ENCODE measurements at places on chromosomes 7 and 10.

- H3K27me3 ChIP-seq: no peaks in the 10 kb centered on the region
- DNase-seq: no peak
- peaks cover 4% of the 10 kb centered on the region for H3K4me1 ChIP-seq
- H3K36me3 ChIP-seq: no peaks in the 10 kb centered on the region
- no peak overlapping the region for H3K4me3 ChIP-seq
Measured at GRCh38 chr7:668139-668931, 58.2 kb upstream of the DNAAF5 start.

GRCh38 chr10:70537398-70538194 lies 59.0 kb downstream of the PALD1 start:
- DNase-seq: peak; percentile 52
- H3K36me3 ChIP-seq: peaks cover 13% of the 10 kb centered on the region
- H3K4me1 ChIP-seq: peaks cover 2% of the 10 kb centered on the region
- H3K27me3 ChIP-seq: no peaks in the 10 kb centered on the region
- no peak overlapping the region for H3K27ac ChIP-seq
- H3K4me3 ChIP-seq: no peak overlapping the region

- no peaks in the 10 kb centered on the region for H3K4me1 ChIP-seq
- no peaks in the 10 kb centered on the region for H3K27me3 ChIP-seq
- no peak for DNase-seq
- no peak overlapping the region for H3K27ac ChIP-seq
- H3K36me3 ChIP-seq: no peaks in the 10 kb centered on the region
Measured at GRCh38 chr7:98075801-98076200, 30.9 kb upstream of the LMTK2 start.

GRCh38 chr7:77933394-77933793 lies 134.8 kb downstream of the PHTF2 start:
- H3K4me1 ChIP-seq: no peaks in the 10 kb centered on the region
- DNase-seq: no peak
- H3K36me3 ChIP-seq: no peaks in the 10 kb centered on the region
- H3K4me3 ChIP-seq: no peak overlapping the region
- no peak overlapping the region for H3K27ac ChIP-seq

DNA sequence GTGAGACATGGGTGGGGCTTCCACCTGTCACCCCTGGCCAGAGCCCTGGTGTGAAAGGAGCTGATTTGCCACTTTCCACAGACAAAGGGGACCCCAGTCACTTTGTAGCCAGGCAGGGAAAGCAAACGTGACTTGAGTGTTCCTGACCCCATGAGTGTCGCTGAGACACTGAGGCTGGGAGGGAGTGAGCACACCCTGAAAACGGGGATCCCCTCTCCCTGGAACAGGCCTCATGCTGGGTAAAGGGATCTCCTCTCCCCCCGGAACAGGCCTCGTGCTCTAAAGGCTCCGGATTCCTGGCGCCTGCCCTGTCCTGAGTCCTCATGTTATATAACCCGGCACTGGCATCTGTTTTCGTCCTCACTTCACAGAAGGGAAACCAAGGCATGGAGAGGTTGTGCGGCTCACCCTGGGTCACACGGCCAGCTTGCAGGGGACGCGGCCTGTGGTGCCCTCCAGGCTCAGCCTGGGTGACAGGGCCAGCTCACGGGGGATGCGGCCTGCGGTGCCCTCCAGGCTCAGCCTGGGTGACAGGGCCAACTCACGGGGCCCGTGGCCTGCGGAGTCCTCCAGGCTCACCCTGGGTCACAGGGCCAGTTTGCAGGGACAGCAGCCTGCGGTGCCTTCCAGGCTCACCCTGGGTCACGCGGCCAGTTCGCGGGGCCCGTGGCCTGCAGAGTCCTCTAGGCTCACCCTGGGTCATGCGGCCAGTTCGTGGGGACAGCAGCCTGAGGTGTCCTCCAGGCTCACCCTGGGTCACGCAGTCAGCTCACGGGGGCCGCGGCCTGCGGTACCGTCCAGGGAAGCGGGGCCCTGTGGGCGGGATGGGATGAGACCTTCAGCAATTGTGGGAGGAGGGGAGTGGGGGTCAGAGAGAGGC lies 104.7 kb downstream of the PDGFA start:
- H3K4me1 ChIP-seq: no peaks in the 10 kb centered on the region
- H3K27me3 ChIP-seq: no peaks in the 10 kb centered on the region
- no peaks in the 10 kb centered on the region for H3K36me3 ChIP-seq

GRCh38 chr7:12586271-12586670 lies 15.8 kb downstream of the SCIN start:
- H3K4me3 ChIP-seq: no peak overlapping the region
- no peaks in the 10 kb centered on the region for H3K36me3 ChIP-seq
- H3K27ac ChIP-seq: no peak overlapping the region
- no peak for DNase-seq

- H3K27ac ChIP-seq: no peak overlapping the region
- no peaks in the 10 kb centered on the region for H3K36me3 ChIP-seq
Measured at GRCh38 chr10:3853547-3854303, 68.7 kb upstream of the KLF6 start.

GRCh38 chr10:66085906-66086305 lies 839.9 kb upstream of the LRRTM3 start:
- H3K4me1 ChIP-seq: no peaks in the 10 kb centered on the region
- H3K36me3 ChIP-seq: no peaks in the 10 kb centered on the region
- no peaks in the 10 kb centered on the region for H3K27me3 ChIP-seq
- H3K27ac ChIP-seq: no peak overlapping the region

GRCh38 chr7:45161138-45161537 lies 3.5 kb downstream of the RAMP3 start:
- H3K4me3 ChIP-seq: no peak overlapping the region
- peaks cover 8% of the 10 kb centered on the region for H3K27me3 ChIP-seq
- DNase-seq: no peak
- H3K36me3 ChIP-seq: no peaks in the 10 kb centered on the region
- H3K27ac ChIP-seq: no peak overlapping the region

DNA sequence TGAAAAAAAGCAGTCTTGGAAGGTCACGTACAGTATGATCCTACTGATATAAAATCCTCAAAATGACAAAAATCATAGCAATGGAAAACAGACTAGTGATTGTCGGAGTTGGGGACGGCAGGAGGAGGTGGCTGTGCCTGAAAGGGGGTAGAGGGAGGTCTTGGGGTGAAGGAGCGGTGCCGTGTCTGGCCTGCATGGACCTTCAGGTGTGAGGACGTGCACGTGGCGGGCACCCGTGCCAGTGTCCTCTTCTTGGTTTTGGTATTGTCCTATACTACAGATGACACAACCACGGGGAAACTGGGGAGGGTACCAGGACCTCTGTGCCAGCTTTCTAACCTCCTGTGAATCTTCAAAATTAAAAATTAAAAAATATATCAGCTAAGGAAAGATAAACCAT lies 73.0 kb downstream of the COBL start:
- H3K36me3 ChIP-seq: no peaks in the 10 kb centered on the region
- no peak overlapping the region for H3K4me3 ChIP-seq
- no peaks in the 10 kb centered on the region for H3K27me3 ChIP-seq
- H3K27ac ChIP-seq: no peak overlapping the region
- H3K4me1 ChIP-seq: 0 out of 2 replicates have a peak, but pooled peaks cover 5% of the 10 kb centered on the region
- DNase-seq: no peak

DNA sequence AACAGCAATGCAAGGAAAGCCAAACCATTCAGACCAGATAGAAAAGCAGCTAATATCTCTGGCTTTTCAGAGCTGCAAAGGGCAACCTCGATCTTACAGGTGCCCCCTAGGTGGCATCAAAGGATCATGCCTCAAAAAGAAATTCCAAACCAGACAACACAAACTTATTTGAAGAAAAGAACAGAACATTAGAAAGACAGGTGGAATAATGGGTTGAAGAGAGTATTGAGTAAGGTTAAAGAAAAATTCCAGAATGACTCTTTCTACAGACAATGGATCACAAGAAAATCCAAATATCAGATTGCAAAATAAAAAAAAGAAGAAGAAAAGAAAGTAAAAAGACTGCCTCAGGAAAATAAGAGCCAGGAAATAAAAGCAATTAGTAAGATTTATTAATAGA lies 213.7 kb downstream of the ELMO1 start:
- no peak overlapping the region for H3K27ac ChIP-seq
- H3K4me3 ChIP-seq: no peak overlapping the region
- DNase-seq: no peak
- H3K27me3 ChIP-seq: no peaks in the 10 kb centered on the region

- H3K4me3 ChIP-seq: no peak overlapping the region
- H3K4me1 ChIP-seq: peaks cover 1% of the 10 kb centered on the region
- no peak for DNase-seq
- 0 out of 2 replicates have a peak, but pooled peaks cover 3% of the 10 kb centered on the region for H3K36me3 ChIP-seq
Measured at GRCh38 chr7:55521917-55522902, 50.1 kb downstream of the VOPP1 start.

DNA sequence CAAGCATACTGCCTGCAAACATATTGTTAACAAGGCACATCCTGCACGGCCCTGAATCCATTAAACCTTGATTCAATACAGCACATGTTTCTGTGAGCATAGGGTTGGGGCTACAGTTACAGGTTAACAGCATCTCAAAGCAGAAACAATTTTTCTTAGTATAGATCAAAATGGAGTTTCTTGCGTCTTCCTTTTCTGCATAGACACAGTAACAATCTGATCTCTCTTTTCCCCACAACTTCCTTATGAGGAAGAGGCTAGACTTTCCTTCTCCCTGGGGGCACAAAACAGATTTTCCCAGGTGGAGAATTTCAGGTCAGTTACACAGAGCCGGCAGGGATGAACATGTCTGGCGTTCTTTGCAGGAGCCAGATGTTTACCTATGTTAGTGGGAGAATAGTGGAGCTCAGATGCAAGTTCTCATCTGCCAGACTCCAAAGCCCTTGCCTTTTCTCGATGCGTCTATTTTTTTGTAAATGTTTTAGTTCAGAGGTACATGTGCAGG lies 37.5 kb upstream of the PFKFB3 start:
- no peak for DNase-seq
- no peaks in the 10 kb centered on the region for H3K4me1 ChIP-seq
- H3K27ac ChIP-seq: no peak overlapping the region
- no peak overlapping the region for H3K4me3 ChIP-seq

DNA sequence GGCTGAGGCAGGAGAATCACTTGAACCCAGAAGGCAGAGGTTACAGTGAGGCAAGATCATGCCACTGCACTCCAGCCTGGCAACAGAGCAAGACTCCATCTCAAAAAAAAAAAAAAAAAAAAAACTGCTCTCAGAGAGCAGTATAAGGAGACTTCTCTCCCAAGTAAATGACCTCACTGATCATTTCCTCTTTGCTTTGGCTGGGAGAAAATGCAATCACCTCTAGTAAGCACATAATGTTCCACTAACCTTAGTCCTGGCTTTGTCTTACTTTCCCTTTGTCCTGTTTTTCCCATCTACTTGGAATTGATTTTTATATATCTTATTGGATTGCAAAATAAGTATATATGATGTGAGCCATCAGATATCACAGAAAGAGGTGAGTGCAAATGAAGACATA lies 2.5 kb downstream of the SLC25A13 start:
- H3K27ac ChIP-seq: no peak overlapping the region
- no peaks in the 10 kb centered on the region for H3K4me1 ChIP-seq
- no peaks in the 10 kb centered on the region for H3K36me3 ChIP-seq
- DNase-seq: no peak
- no peak overlapping the region for H3K4me3 ChIP-seq

DNA sequence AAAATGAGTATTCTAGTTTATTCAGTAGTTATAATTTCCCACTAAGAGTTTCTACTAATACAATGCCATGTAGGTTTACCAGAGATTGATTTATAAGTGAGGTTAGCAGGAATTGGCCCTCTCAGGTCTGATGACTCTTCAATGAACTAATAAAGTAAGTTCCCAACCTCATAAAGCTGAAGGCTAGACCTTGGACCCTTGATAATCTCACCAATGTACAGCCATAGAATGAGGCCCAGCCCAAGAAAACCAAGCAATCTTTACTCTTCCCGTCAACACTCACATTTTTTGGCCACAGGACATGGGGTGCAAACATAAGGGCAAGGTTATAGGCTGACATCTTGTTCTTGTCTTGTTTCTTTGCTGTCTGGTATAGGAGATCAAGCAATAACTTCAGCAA lies 33.3 kb downstream of the ARHGAP19 start:
- H3K27me3 ChIP-seq: no peaks in the 10 kb centered on the region
- H3K4me3 ChIP-seq: no peak overlapping the region
- no peak overlapping the region for H3K27ac ChIP-seq
- H3K4me1 ChIP-seq: no peaks in the 10 kb centered on the region

DNA sequence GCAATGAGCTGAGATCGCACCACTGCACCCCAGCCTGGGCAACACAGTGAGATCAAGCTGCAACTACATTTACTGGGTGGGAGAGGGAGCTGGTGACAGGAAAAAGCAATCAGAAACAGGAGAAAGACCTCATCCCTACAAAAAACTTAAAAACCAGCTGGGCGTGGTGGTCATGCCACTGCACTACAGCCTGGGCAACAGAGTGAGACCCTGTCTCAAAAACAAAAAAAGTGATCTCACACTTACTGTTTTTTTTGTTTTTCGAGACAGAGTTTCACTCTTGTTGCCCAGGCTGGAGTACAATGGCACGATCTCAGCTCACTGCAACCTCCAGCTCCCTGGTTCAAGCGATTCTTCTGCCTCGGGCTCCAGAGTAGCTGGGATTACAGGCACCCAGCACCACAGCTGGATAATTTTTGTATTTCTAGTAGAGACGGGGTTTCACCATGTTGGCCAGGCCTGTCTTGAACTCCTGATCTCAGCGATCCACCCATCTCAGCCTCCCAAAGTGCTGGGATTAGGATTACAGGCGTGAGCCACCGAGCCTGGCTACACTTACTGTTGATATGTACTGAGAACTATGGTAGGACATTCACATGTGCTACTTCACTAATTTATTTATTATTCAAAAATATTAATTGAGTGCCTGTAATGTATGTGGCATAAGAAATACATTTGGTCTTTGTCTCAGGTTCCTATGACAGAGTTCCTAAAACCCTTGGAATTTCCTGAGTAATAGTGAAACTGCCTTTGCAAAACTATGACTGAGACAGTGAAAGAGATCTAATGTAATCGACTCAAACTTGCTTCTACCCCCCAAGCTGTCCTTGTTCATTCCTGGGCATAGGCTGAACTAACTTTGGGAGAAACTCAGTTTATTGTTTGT lies 27.7 kb upstream of the NRBF2 start:
- no peak overlapping the region for H3K4me3 ChIP-seq
- no peaks in the 10 kb centered on the region for H3K36me3 ChIP-seq
- DNase-seq: no peak
- no peak overlapping the region for H3K27ac ChIP-seq

DNA sequence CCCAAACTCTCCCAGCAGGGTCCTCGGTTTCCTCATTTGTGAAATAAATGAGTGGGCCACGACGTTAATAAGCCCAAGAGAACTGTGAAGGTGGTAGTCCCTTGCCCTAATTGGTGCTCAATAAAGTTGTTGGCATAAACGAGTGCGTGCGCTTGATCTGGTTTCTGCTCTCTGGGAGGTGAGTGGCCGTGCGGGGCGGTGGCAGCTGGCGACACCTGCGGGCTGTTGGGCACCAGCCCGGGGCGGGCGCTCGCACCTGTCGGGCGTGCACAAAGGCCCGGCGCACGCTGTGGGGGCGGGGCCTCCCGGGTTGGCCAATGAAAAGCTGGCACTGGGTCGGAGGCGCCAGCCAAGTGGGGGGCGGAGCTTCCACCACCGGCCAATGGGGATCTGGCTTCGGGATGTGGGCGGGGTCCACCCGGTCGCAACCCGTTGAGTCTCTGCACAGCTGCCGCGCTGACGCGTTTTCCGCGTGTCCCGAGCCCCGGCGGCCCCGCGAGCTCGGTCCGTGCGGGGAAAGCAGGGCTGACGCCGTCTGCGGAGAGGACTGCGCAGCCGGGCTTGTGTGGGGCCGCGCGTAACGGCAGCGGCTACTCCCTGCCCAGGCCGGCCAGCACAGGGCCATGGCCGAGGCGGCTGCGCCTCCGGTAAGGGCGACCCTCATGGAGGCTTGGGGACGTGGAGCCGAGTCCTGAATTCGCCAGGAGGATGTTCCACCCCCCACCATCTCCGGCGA lies 23.0 kb downstream of the ZNF783 start:
- peak overlapping the region; percentile 84 for H3K4me3 ChIP-seq
- DNase-seq: peak; percentile 86
- H3K27ac ChIP-seq: no peak overlapping the region
